IPS DF 6.9 (cell line): ENCODE measurements at places on chromosomes 4 and X.

DNA sequence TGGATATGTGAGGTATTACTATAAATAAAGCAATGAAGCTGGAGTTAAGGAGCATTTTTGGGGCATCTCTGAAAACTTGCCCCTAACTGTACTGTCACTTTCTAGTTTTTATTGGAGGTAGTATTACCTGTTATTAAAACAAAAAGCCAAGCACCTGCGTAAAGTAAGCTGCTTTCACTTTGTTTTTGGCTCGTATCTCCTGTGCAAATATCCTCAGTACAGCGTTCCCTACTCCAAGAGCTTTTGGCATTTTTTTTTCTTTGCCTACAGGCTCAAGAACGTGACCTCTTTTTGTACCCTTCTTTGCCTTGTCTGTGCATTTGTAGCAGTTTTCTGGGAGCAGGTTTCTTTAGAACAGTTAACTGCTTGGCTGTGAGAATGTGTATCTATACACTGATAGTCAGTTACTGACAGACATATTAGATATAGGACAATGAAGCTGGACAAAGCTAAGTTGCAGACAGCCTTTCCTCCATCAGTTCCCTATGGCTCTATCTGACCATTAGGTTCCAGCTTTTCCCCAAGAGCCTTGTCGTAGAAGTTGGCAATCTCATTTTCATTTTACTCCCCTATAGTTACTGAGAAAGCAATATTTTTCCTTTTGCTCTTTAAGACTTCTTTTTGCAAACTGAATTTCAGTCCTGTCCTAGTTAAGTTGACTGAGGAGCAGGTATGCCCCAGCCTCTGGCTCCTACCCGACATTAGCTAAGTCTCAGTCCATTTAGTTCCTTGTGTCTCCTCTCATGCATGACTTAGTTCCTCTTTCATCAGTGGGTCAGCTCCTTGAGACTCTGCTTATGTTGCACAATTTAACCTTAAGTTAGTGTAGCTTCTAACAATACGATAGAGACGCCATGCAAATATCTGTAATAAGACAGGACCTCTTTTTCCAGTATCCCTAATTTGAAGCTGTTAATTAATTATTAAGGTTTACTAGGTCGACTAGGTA is 71.5 kb upstream of the HPRT1 start:
- DNase-seq = no peak

DNA sequence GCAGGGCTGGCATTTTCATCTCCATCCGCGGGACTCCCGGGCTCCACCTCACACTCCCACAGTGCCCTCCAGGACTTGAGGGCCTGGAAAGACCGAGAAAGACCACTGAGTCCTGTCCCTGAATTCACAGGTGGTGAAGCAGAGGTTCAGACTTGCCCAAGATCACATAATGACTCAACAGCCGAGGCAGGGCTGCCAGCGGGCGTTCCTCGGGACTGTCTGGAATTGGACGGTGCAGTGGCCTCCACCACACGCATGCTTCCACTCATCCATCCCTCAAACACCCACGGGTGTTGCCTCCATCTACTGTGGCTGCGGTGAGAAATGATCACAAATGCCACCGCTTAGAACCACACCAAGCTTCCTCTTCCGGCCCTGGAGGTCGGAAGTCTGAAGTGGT is 6.9 kb upstream of the ADRA2C start:
- no peak for DNase-seq

GRCh38 chrX:40207626-40208025 is 109.9 kb upstream of the BCOR start:
- no peak for DNase-seq

- no peak for DNase-seq
Measured at GRCh38 chrX:41688835-41689234, at the start of gene GPR34. Gene GPR34 (plus strand): TSS chrX:41688973. CDS start chrX:41695634, 6,661 bp downstream.

GRCh38 chr4:186981161-186981560 is 257.5 kb upstream of the FAT1 start:
- DNase-seq = no peak

DNA sequence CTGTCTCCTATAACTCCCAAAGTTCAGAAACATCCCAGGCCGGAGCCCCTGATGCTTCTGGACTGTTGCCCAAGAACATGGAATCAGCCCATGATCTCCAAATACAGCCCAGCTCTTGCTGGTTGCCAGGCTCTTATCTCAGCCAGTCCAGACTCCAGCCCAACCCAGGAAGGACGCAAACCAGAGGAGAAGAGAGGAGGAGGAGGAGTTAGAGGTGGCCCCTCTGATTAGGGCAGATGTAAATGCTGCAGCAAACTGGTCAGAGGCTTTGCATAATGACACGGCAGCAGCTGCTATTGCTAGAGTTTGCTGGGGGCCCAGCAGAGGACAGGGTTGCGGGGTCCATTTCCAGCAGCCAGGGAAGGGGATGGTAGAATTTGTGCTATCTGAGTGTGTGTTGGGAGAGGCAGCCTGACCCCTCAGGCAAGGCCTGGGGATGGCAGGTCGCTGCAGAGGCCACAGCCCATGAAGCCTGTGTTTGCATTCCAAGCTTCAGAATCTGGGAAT is 4.2 kb upstream of the OTUD5 start:
- no peak for DNase-seq

GRCh38 chr4:7824218-7824617 is 115.4 kb downstream of the AFAP1 start:
- no peak for DNase-seq

DNA sequence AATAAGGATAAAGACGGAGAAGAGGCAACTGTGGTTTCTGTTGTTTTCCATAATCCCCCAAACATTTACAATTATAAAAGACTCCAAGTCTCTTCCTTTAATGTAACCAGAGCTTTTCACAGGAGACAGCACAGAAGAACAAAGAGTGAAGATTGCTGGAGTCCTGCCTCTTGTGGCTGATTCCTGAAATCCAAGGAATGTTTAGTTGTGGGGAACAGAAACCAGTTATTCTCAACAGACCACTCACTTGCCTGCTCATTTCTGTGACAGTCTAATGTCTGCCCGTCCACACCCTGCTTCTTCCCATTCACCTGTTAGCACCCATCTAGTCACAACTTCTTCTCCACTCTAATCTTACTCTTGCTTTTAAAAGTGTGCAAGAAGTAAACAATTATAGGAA is 12.1 kb downstream of the TEX13B start:
- no peak for DNase-seq

DNA sequence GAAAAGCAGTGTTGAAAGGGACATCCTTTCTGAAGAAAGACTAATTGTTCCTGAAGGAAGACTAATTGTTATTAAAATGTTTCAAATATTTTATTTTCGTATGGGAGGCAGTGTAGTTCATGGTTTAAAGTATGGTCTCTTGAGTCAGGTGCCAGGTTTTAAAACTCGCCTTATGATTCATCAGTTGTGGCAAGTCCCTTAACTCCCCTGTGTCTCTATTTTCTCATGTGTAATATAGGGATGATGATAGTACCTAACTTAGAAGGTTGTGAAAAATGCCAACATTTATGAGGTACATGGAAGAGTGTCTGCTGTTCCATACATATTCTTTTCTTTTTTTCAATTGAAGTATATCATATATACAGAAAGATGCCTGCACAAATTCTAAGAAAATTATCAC is 414.2 kb upstream of the DIPK2B start:
- DNase-seq = no peak

GRCh38 chr4:14829795-14830194 is 172.5 kb upstream of the CPEB2 start:
- no peak for DNase-seq

- no peak for DNase-seq
Measured at GRCh38 chr4:66266035-66266434, 595.7 kb upstream of the EPHA5 start.

GRCh38 chrX:110420771-110421499 is 62.3 kb downstream of the RTL9 start:
- DNase-seq = no peak

GRCh38 chr4:88196523-88197185 is 38.2 kb upstream of the ABCG2 start:
- DNase-seq = no peak

DNA sequence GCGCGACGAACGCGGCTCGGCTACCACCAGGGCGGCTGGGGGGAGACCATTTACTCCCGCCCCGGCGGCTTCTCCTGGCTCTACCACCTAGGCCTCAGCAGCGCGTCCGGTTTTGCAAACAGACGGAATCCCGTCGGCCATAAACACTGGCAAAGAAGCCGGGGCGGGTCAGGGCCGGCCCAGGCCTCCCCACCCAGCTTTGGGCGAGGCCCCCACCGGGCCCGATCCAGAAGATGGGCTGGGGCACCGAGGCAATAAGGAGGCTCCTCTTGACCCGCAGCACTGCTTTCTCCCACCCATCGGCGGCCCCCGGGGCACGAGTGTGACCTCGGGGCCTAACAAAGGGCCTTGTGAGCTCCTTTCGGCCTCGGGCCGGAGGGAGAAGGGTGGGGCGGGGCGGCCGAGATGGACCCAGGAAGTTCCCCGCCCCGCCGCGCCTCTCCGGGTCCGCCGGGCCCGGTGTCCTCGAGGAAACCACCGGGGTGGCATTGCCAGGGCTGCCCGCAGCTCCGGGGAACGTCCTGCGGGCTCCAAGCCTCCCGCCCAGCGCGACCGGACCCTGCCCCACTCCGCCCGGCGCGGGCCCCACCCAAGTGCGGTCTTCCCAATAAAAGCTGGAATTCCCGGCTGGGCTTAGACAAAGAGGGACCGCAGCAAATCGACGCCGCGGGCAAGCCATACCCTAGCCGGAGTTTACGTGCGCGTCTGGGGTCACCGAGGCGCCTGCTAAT is 5.9 kb downstream of the BCOR start:
- no peak for DNase-seq

GRCh38 chrX:23902419-23902818 is 5.3 kb downstream of the APOO start:
- no peak for DNase-seq

GRCh38 chrX:35380808-35381700 is 417.1 kb upstream of the MAGEB16 start:
- no peak for DNase-seq

DNA sequence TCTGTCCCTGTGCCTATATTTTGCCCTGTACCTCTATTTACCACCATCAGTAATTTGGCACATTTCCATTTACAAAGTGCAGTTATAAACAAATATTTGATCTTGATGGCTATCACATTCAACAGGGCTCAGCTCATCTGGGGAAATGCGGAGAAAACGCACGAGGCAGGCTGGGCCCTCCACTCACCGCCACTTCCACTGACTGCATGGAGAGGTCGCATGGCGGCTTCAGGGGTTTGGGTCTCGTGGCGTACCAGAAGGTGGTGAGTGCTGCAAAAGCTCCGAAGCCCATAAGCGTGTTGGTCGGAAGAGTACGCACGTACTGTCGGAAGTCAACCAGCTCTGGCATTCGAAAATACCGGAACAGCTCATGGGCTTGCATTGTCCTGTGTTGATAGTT is 22.6 kb downstream of the ACSL1 start:
- no peak for DNase-seq

GRCh38 chr4:70197842-70198241 is 2.3 kb downstream of the ODAM start:
- DNase-seq = no peak

- DNase-seq = peak; percentile 11
Measured at GRCh38 chr4:108060164-108060563, 70.5 kb downstream of the HADH start.

DNA sequence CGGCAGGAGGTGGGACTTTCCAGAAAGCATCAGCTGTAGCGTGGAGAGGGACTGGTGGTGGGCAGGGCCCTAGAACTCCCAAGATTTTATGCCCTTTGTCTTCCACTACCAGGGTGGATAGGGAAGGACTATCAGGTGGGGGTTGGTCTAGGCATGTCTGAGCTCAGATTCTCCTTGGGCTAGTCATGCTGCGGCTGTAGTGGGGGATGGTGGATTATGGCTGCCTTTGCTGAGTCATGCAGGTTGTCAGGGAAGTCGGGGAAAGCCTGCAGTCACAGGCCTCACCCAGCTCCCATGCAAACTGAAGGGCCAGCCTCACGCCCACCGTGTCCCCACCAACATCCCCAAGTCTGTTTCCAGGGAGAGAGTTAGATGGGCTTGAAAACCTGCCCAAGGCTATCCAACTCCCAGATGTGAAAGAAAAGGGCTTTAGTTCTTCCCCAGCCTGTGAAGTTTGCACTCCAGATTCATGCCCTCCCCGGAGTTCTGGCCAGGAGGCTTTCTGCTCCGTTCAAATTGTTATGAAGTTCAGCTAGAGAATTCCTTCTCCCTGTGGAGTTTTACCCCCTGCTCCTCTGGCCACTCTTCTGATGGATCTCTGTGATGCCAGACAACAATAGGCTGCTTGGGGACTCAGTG is 13.4 kb upstream of the MEPE start:
- DNase-seq = no peak

DNA sequence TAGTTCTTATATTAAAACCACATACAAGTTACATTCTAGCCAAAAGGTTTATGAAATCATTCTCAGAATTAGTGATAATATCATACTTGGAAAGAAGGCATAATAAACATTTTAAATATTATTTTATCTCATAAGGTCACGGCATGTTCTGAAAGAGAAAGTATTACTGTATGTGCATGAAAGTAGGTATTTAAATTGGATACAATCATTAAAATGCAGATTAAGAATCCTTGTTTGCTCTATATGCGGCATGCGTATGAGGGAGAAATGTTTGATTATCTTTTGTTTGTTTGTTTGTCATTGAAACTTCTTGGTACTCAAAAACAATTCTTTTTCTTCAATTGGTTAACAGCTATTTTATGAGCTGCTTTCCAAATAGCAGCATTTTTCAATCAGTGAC is 183.9 kb upstream of the TLL1 start:
- no peak for DNase-seq

DNA sequence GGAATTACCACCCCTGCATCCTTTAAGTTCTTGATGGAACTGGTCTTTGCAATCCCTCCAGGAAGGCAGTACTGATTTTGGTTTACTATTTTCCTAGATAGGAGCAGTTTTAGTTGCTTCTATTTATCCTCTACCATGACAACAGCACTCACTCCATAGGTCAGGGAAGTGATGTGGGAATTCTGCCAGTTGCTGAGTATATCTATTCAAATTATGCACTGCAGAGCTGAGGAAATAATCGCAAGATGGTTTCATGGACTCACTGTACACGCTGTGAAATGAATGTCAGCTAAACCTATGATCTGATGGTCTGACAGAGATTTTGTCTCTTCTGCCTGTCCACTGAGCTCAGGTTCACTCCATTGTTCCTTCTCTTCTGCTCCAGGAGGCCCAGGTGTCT is 135.8 kb downstream of the FAAH2 start:
- DNase-seq = no peak

DNA sequence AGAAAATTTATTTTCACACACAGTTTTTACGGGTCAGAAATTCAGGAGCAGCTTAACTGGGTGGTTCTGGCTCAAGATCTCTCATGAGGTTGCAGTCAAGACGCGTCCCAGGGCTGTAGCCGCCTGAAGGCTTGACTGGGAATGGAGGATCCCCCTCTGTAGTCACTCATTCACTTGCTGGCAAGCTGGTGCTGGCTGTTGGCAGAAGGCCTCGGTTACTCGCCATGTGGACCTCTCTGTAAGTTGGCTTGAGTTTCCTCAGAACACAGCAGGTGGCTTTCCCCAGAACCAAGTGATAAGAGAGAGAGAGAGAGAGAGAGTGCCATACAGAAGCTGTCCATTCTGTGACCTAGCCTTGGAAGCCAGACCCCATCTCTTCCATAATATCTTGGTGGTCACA is 132.8 kb downstream of the DCLK2 start:
- DNase-seq = no peak

GRCh38 chr4:164512124-164512523 is 241.8 kb upstream of the SMIM31 start:
- DNase-seq = no peak
